ENCODE measurements at places on chromosomes 11 and 22.

GRCh38 chr11:61354208-61354607 is 7.5 kb downstream of the CYB561A3 start:
- no peak for DNase-seq

GRCh38 chr11:62142921-62143320 is 19.1 kb downstream of the INCENP start:
- no peak for DNase-seq

DNA sequence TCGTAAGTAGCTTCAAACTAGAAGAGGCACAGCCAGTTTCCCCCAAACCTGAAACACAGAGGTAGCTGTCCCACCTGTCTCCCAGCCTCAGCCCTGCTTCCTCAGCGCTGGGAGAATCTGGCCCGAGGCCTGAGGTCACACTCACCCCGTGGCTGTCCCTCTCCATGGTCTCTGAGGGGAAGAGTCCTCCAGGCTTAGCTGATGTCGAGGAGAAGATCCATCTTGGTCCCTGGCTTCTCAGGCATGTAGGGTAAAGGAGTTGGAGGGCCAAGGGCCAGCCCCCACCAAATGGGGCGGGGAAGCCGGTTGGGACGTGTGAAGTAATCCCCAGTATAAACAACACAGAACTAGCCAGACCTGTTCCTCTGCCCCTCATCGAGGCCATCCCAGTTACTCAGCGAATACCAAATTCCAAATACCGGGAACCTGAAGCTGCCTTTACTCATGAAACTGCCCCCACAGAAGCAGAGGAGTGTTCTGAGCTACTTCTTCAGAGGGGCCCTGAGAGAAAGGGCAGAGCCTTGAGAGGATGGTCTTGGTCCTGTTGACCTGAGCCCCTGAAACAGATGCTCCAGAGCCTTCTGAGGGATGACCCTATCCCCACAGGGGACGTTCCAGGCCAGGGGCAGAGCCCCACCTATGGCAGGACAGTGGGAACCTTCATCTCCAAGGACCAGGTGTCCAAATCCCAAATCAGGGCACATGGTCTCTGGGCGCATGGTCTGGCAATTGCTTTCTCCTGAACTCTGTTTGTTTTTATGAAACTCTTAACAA is at the start of gene TMPRSS13:
TSS of gene TMPRSS13 (minus strand) at position 261 of the 774 bp plus-strand sequence. CDS start at position 166, 95 bp downstream.
- DNase-seq, result no peak

- DNase-seq, result no peak
Measured at GRCh38 chr11:121643479-121644186, 190.9 kb upstream of the SORL1-AS1 start.

GRCh38 chr11:44374001-44374400 is 64.1 kb upstream of the ALX4 start:
- DNase-seq, result no peak

DNA sequence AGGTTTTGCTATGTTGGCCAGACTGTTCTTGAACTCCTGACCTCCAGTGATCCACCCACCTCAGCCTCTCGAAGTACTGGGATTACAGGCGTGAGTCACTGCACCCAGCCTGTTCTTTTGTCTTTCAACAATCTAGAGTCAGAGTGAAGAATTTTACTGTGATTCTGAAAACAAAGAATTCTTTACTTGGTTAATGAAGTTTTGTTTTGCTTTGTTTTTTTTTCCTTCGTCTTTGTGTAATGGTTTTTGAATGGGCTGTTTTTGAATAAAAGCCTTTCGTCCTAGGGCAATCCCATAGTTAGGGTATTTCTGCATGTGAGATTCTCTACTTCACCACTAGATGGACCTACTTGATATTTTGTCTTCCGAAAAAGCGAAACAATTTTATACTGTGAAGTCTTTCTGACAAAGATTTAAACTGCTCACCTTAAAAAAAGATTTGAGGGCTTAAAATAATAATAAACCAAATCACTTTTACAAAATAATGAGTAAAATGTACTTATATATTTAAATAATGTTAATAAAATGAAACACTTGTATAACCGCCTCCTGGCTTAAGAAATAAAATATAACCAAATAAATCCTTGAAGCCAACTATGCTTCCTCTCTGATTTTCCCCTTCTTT is 43.4 kb upstream of the SC5D start:
- DNase-seq, result peak; percentile 20

GRCh38 chr11:63554877-63555223 is 8.3 kb downstream of the PLAAT2 start:
- DNase-seq, result no peak

DNA sequence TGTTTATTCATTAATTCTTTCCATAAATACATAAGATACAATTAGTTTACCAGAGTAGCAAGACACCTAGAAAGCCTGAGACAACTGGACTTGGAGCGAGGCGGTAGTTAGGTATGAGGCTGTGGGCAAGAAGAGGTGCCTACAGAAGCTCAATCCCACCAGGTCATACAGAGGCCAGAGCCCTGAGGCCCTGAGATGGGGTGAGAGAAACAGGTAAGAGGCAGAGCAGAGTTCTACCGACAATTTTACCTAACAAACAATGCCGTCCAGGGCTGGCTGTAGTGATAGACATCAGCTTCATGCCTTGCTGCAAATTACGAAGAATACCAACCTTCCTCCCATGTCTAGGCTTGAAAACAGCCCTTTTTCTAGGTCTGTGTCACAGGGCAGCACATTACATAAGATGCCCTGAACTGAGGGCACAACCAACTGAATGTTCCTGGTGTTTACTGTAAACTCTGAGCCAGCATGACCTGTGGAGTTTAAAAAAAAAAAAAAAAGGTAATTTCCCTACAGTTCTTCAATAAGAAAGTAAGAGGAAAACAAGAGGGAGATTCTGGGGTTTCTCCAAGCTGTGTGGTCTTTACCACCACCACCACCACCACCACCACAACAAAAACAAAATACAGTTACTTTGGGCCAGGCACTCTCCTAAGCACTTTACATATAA is 105.8 kb downstream of the GAB2 start:
- DNase-seq, result no peak

- no peak for DNase-seq
Measured at GRCh38 chr11:88529426-88529825, 191.9 kb upstream of the CTSC start.

- no peak for DNase-seq
Measured at GRCh38 chr11:33530815-33531214, 169.8 kb downstream of the C11orf91 start.

DNA sequence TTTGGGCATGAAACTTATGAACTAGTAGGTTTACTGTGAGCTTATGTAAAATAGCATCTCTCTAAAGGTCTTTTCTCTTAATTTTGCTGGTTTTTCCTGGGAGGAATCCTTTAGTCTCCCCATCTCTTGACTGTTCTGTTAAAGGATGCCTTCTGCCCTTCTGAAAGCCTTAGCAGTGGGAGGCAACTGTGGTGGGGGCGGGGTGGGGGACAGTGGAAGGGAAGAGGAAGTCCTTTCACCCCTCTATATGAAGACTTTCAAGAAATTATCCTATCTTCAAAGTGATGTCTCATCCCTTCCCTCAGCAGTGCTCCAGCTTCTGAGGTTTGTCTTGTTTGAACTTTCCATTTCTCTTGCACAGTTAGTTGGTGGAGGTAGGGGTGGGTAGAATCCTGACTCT is 73.1 kb downstream of the ELP4 start:
- no peak for DNase-seq

DNA sequence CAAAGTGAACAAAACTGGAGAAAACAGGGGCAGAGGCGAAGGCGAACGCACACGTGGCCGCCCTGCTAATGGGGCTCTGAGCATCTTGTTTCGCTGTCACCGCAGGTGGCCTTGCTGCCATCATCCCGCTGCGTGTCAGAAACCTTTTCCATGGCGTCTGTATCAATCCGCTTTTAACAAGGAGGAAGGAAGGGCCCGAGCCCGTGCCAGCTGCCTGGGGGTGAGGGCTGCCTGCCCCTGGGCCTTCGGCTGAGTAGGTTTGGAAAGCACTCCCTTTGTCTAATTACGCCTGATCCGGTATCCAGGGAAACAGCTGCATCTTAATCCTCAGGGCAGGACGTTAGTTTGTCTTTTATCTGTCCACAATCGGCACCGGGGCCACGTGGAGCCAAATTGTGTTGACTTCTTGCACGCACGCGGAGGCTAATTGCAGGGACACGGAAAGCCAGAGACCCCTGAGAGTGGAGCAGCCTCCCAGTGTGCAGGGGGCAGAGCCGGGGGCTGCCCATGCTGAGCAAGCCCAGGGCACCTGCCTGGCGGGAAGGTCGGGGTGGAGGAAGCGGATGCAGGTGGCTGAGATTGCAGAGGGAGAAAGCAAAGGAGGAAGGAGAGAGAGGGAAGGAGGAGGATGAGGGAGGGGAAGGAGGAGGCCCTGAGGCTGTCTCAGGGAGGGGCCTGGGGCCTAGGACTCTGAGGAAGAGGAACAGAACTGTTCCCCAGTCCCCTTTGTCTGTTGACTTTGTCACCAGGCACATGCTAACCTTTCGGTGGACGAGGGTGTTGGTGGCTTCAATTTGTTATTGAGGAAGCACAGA is 19.2 kb upstream of the TH start:
- no peak for DNase-seq

GRCh38 chr11:69799582-69799981 is 19.6 kb downstream of the FGF3 start:
- DNase-seq, result no peak

DNA sequence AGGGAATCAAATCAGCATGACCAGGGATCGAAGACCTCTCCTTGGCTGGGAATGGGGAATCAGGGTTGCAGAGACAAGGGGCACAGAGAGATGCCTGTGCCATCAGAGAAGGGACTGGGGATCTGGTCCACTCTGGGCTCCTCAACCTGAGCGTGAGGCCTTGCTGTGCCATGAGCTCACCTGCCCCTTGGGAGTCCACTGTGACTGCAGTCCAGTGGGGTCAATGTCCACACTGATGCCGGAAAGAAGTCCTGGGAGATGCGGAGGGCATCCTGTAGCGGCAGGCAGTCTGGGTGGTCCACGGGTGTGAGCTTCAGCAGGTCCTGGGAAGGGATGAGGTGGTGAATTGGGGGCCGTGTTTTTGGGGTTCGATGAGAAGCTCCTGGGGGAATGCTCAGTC is 7.3 kb upstream of the RGL4 start:
- DNase-seq, result no peak

- DNase-seq, result no peak
Measured at GRCh38 chr11:46363455-46364005, 16.3 kb downstream of the DGKZ start.

GRCh38 chr22:26724414-26724813 is 67.0 kb downstream of the MIAT start:
- no peak for DNase-seq

GRCh38 chr11:107018902-107019493 is 722 bp upstream of the GUCY1A2 start:
- no peak for DNase-seq
